ENCODE measurements at places on chromosomes 3 and 15.

DNA sequence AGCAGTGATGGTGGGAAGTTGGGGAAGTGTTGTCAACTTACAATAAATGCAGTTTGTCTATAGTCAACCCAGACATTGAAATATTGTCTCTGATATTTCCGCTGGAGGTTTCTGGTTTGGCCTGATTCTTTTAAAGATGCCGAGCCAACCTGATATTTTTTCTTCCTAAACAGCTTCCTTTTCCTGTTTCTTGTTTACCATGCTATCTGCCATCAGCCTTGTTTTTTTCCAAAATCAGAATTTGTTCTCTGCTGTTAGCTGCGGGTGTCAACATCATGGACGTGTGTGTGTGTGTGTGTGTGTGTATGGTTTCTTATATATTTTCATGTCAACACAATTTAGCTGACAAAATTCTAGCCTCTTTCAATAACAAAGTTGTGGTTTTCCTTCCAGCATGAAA is 41.2 kb upstream of the XCR1 start:
- DNase-seq = no peak

DNA sequence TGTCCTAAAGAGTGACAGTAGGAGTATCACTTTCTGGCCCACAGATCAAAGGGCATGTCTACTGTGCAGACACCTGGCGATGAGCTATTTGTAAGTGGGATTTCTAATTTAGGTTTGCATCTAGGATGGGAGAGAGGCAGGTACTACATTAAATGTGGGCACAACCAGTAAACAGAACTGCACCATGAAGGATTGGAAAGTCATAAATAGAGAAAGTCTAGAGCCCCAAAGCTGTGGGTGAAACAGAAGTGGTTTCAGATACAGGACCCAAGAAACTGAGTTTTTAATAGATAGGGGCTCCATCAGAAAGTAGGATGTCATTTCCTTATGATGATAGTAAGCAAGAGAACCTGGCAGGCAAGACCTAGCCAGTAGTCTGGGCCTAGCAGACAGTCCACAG is 35.2 kb upstream of the SPPL2A start:
- no peak for DNase-seq

- DNase-seq = no peak
These were observed 6.8 kb upstream of the ADPGK start for GRCh38 chr15:72790302-72790910.

- no peak for DNase-seq
These were observed 33.6 kb downstream of the EAF1 start for GRCh38 chr3:15460891-15461531.

DNA sequence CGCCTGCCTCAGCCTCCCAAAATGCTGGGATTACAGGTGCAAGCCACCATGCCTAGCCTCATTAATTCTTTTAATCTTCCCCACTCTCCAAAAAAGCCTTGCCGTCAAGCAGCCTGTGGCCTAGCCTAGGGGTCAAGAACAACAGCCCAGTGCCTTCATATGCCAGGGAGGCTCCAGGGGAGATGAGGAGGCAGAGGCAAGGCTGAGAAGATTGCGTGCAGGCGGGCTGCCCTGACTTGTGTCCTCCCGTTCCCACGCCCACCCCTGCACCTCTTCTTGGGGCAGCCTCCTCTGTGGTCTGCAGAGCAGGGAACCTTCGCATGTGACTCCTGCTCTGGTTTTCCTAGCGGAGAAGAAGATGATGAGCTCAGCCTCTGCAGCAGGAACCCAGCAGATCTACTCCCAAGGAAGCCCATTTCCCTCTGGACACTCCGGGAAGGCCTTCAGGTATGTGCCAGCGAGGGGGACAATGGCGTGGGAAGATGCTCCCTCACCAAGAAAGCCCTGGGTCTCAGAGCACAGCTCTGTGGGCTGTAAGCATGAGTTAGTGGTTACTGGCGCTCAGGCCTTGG is 118.5 kb upstream of the ABHD17C start:
- no peak for DNase-seq

- DNase-seq = no peak
These were observed 194.3 kb upstream of the CTDSPL start for GRCh38 chr3:37667335-37667734.

- DNase-seq = no peak
These were observed 84.6 kb downstream of the PEAK1 start for GRCh38 chr15:77335298-77335697.

- DNase-seq = no peak
These were observed 96.3 kb upstream of the DLG1 start for GRCh38 chr3:197394464-197395321.

DNA sequence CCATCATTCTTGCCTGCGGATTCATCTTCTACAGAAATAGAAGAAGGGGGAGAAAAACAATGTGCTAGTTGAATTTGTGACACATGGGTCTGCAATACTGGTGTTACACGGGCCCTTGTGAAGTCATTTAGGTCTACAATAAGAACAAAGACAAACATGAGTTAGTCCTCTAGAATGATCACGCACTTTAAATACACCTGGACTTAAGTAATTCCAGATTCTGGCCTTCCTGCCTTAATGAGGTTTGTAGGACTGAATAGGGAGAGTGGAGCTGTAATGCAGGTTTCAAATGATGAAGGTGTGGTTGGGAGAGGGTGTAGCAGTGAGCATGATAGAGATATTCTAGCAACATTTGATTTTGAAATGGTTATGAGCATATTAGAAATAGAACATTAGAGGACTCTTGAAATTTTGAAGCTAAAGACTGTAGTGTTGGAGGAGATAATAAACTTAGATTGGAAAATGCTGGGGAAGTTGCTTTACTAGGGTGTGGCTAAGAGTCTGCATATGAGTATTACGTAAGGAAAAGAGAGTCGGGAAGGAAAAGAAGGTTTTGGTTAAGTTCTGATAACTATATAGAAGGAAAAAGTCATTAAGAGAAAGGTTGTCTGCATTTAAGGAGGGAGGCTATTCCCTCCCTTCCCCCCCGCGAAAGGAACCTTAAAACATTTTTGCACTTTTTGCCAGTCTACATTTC is 606 bp downstream of the EIF2A start:
- DNase-seq = no peak

DNA sequence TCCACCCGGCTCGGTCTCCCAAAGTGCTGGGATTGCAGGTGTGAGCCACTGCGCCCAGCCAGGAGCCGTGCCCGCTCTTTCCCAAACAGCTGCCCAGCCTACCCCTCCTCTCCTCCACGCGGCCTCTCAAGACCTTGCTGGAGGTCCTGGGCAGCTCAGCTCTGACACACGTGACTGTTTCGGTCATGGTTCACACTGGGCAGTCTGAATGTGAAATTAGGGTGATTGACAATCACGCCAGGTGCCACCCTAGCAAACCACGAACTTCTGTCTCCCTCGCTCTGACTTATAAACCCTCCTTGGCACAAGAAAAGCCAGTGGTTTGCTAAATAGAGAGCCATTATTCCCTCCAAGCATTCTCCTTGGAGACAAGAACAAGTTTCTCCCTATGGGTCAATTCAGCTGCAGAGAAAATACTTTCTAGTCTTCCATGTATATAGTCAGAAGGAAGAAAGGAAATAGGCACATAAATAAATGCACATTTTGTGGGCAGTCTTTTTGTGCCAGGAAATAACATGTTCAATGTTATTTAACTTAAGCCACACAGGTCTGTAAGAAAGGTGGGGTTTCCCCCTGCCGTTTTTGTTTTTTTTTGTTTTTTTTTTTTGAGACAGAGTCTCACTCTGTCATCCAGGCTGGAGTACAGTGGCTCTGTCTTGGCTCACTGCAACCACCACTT is 121.9 kb upstream of the MEF2A start:
- no peak for DNase-seq

DNA sequence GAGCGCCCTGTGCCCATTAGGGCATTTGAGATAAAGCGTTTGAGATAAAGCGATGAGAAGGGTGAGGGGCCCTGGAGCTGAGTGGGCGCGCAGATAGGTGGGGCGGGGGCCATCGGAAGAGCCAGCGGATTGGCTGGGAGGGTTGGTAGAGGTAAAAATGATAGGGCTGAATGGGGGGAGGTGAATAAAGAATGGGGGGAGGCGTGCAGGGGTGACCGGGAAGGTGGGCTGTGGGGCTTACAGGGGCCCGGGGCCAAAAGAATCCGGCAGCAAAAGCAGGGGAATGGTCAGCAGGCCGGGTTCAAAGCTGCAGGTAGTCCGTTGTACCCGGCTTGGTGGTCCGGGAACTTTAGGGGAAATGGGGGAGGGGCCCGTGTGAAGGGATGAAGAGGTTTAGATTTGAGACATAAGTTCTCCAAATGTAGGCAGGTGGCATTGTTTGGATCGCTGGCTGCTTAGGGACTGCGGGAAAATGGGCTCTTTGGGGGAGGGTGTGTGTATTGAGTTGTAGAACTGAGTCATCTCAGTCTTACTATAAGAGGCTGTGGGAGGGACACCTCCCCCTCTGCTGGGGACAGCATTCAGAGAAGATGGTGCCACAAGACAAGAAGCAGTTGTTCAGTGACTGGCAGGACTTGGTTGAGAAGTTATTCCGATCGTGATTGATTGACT is 610 bp downstream of the ARID3B start:
- DNase-seq = peak; percentile 32

DNA sequence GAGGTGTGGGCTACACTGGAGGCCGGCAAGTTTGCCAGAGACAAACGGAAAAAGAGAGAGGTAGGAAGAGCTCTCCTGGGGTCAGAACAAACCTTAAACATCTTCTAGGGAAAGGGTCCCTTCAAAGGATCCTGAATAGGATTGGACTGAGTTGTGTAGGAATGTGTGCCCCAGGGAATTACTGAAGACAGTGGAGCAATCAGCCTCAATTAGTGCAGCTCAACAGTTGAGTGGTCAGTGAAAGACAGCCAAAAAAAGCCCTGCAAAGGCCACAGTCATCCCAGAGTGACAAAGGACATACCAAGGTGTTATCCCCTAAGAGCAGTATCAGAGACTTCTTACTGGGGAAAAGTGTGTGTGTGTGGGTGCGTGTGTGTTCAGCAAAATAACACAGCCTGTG is 70.3 kb downstream of the NUP210 start:
- DNase-seq = no peak

DNA sequence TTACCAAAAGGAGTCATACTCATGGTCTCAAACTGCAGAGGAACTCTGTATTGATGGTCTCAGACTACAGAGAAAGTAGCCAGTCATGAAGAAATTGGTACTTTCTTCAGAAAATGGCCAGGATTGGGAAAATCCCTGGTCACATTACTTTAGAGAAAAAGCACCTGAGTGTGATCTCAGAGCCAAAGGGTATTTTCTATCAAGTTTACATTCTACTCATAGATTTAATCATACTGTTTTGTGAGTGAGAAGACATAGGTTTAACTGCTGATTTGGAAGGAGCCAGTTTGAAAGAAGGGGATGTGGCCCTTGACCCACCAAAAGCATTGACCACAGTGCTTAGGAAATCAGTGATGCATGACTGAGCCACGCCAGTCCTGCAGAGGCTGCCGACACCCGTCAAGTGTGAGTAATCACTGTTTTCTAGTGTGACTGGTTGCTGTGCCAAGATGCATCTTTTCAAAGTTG is 203.6 kb downstream of the AKAP13 start:
- DNase-seq = no peak

- DNase-seq = no peak
These were observed 8.3 kb downstream of the CCNL1 start for GRCh38 chr3:157151627-157152026.

- DNase-seq = no peak
These were observed 27.7 kb upstream of the LPP start for GRCh38 chr3:188126276-188126675.

DNA sequence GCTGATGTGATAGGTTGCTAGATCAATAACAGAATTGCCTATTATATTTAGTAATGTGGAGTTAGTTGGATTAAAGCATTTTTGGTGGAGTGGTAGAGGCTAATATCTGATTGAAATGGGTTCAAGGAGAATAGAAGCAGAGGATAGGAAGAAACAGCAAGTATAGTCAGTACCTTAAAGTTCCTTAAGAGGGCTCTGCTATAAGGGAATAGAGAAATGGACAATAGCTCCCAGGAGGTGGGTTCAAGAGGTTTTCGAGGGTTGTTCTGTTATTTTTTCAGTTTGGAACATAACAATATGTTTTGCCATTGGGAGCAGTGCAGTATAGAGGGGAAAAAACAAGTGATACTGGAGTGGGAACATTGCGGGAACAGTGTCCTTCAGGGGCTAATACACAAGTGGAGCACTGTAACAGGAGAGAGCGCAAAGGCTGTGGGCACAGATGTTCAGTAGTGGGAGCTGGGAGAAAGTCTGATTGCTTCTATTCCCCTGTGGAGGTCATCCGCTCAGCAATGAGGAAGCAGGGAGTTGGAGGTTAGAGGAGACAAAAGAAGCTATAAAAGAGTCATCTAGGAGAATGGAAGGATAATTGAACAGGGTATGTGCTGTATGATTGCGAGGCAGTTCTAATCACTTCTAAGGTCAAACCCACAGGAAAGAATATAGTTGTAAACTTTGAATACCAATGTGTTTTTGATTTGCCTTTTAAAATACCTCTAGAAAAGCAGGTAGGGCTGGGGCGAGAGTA is 3.3 kb downstream of the MRPS11 start:
- DNase-seq = no peak

- DNase-seq = no peak
These were observed 63.1 kb upstream of the GOLGA6B start for GRCh38 chr15:72591361-72591760.

DNA sequence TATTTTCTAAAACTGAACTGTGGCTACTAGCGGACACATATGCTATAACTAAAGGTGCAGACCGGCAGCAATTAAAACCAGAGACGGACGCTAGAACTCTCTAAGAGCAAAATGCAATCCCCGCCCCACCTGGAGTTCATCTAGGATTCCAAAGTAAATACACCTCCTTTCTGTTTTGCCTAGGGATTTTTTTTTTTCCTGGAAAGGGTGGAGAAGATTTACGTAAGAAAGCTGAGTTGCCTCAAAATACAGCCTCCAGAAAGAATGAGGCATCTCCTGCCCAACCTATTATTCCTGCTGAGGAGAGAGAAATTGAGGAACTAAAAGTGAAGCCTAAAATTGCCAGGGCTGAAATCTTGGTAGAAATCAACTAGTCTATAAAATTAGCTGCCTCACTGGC is 150.2 kb downstream of the TP63 start:
- DNase-seq = no peak

DNA sequence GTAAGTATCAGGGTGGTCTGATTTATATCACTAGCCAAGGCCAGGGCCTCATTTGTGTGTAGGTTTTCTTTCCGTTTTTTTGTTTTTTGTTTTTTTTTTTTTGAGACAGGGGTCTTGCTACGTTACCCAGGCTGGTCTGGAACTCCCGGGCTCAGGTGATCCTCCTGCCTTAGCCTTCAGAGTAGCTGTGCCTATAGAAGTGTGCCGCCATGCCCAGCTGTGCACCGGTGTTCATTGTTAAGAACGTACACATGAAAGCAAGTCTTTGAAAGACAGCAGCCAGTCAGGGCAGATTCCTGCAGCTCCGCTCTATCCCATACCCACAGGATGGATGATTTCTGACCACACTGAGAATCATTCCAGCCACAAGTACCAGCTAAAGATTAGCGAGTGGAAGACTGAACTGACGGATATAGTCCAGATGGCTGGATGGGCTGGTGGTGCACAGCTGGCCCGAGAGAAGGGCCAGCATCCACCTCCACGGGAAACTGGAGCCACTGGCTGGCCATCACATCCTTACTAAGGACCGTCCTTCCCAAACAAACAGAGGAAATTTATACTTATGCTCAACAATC is 95.4 kb downstream of the PCSK6 start:
- DNase-seq = no peak

Data from stimulated activated CD4-positive, alpha-beta T cell treated with anti-CD3 and anti-CD28 coated beads, Interleukin-15, amount 100 ng/mL, for 1 hour (primary cell).